ENCODE measurements at places on chromosomes 3 and 15. TPM values are rescaled to one million over a fixed set of nuclear protein-coding genes. Genes with fewer than 3 reads are reported as not detected.

Gene MINDY2
- total RNA-seq = 19.9 TPM

Gene SCAANT1
- not detected for total RNA-seq

Gene ARL13B
- total RNA-seq = 18.1 TPM

Gene SLC22A13
- total RNA-seq = 0.29 TPM

Gene RNF7
- 48.1 TPM for total RNA-seq

Gene ARRDC4
- total RNA-seq = 17.0 TPM

Gene ERICH6
- total RNA-seq = under 0.01 TPM

Gene SPTBN5
- 0.36 TPM for total RNA-seq

Gene GLDN
- total RNA-seq = 0.59 TPM

GRCh38 chr3:43584043-43584826, 37.6 kb downstream of the ANO10 start:
- no peak for DNase-seq
- peaks cover 4% of the 10 kb centered on the region for H3K4me1 ChIP-seq
- H3K27me3 ChIP-seq = no peaks in the 10 kb centered on the region
- no peaks in the 10 kb centered on the region for H3K36me3 ChIP-seq

GRCh38 chr3:128667641-128668040, 17.0 kb upstream of the RPN1 start:
- no peak for DNase-seq
- H3K36me3 ChIP-seq = no peaks in the 10 kb centered on the region
- H3K27ac ChIP-seq = no peak overlapping the region
- H3K27me3 ChIP-seq = peaks cover 7% of the 10 kb centered on the region

DNA sequence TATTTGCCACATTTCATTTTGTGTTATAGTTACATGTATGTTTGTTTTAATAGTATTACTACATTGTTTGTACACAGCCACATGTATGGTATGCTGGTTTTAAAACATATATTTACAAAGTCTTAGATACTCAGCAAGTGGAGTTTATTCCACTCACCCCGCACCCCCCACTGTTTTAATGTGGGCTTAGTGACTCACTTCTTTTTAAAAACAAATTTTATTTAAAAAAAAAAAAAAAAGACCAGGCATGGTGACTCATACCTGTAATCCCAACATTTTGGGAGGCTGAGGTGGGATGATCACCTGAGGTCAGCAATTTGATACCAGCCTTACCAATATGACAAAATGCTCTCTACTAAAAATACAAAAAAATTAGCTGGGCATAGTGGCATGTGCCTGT, 26.9 kb upstream of the TJP1 start:
- no peak overlapping the region for H3K4me3 ChIP-seq
- no peak overlapping the region for H3K27ac ChIP-seq
- DNase-seq = peak; percentile 55
- no peaks in the 10 kb centered on the region for H3K36me3 ChIP-seq

GRCh38 chr3:67017211-67017610, 19.1 kb downstream of the KBTBD8 start:
- no peaks in the 10 kb centered on the region for H3K4me1 ChIP-seq
- no peak overlapping the region for H3K4me3 ChIP-seq
- no peak overlapping the region for H3K27ac ChIP-seq
- H3K36me3 ChIP-seq = no peaks in the 10 kb centered on the region
- DNase-seq = no peak

GRCh38 chr3:130702985-130703384, 43.6 kb downstream of the PIK3R4 start:
- H3K27me3 ChIP-seq = no peaks in the 10 kb centered on the region
- peaks cover 10% of the 10 kb centered on the region for H3K36me3 ChIP-seq
- H3K4me1 ChIP-seq = peaks cover 3% of the 10 kb centered on the region
- no peak overlapping the region for H3K27ac ChIP-seq
- H3K4me3 ChIP-seq = no peak overlapping the region
- DNase-seq = no peak

GRCh38 chr3:122055215-122055614, at the start of gene CD86:
CD86 (plus strand) TSS chr3:122055362; CDS start chr3:122055490, 128 bp downstream.
- H3K36me3 ChIP-seq = no peaks in the 10 kb centered on the region
- no peaks in the 10 kb centered on the region for H3K4me1 ChIP-seq
- H3K27ac ChIP-seq = no peak within 1 kb of the TSS
- H3K4me3 ChIP-seq = no peak within 1 kb of the TSS
- peak; percentile 4 for DNase-seq
- H3K27me3 ChIP-seq = no peaks in the 10 kb centered on the region

GRCh38 chr3:45968706-45969105, 25.4 kb downstream of the CXCR6 start:
- H3K27me3 ChIP-seq = no peaks in the 10 kb centered on the region
- peaks cover 56% of the 10 kb centered on the region for H3K36me3 ChIP-seq
- H3K27ac ChIP-seq = no peak overlapping the region
- peaks cover 28% of the 10 kb centered on the region for H3K4me1 ChIP-seq

GRCh38 chr3:39133093-39133490, 20.3 kb downstream of the CSRNP1 start:
- H3K27ac ChIP-seq = no peak overlapping the region
- peaks cover 9% of the 10 kb centered on the region for H3K36me3 ChIP-seq
- DNase-seq = no peak
- H3K4me1 ChIP-seq = no peaks in the 10 kb centered on the region
- no peaks in the 10 kb centered on the region for H3K27me3 ChIP-seq

DNA sequence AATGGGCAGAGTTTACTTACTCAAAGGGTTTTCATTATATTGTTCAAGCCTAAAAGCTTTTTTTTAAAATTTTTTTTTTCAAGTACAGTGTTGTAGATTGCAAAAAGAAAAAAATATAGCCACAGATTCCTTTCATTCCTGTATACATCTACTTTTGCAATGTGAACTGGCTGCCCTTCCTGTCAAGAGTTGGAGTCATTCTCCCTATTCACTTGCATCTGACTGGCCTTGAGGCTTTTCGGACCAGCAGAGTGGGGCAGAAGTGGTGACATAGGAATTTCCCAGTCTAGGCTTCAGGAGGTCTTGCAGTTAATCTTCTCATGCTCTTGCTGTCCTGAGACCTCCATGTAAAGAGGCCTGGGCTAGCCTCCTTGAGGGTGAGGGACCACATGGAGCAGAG, 218.3 kb upstream of the CFAP20DC start:
- no peak overlapping the region for H3K27ac ChIP-seq
- no peaks in the 10 kb centered on the region for H3K27me3 ChIP-seq
- no peak overlapping the region for H3K4me3 ChIP-seq
- peaks cover 6% of the 10 kb centered on the region for H3K4me1 ChIP-seq

DNA sequence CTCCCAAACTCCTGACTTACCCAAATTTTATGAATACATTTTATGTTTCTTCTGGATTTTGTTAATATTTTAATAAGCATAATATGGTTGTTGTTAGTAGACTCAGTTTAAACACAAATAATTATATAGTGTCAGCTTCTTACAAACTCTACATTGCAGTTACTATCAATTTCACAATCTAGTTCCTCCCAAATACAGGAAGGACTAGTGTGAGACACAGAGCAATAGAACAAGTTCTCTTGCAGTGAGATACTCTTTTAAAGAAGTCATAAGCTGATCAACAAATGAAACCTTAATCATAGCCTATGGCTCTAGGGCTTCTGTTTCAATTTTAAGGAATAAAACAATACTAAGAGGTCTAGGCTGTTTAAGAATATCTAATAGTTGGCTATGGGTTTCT, 86.1 kb downstream of the SAMMSON start:
- H3K4me1 ChIP-seq = no peaks in the 10 kb centered on the region
- no peak overlapping the region for H3K4me3 ChIP-seq
- no peaks in the 10 kb centered on the region for H3K27me3 ChIP-seq
- H3K36me3 ChIP-seq = no peaks in the 10 kb centered on the region
- no peak overlapping the region for H3K27ac ChIP-seq
- no peak for DNase-seq

GRCh38 chr3:170992854-170993253, 33.7 kb downstream of the SLC2A2 start:
- no peak overlapping the region for H3K27ac ChIP-seq
- H3K4me1 ChIP-seq = peaks cover 6% of the 10 kb centered on the region
- H3K27me3 ChIP-seq = no peaks in the 10 kb centered on the region
- DNase-seq = no peak
- no peak overlapping the region for H3K4me3 ChIP-seq

GRCh38 chr3:16346413-16347081, 81.5 kb downstream of the OXNAD1 start:
- H3K4me3 ChIP-seq = no peak overlapping the region
- peaks cover 23% of the 10 kb centered on the region for H3K4me1 ChIP-seq
- H3K27ac ChIP-seq = no peak overlapping the region
- no peaks in the 10 kb centered on the region for H3K27me3 ChIP-seq
- peaks cover 11% of the 10 kb centered on the region for H3K36me3 ChIP-seq
- no peak for DNase-seq

DNA sequence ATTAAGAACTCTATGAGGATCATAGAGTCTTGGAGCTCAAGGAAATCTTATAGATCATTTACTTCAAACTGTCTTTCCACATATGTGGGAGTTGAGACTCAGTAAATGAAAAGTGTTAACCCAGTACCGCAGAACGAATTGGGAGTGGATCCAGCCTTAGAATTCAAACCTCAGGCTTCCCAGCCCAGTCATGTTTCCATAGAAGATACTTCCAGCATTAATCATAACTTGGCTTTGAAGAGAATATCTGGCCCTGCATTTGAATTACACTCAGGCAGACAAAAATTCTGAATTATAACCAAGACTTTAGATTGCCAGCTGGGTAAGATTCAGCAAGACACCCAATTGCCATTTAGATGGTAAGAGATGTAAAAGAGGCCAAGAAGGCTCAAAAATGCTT, 972.0 kb downstream of the TUSC7 start:
- no peak overlapping the region for H3K4me3 ChIP-seq
- H3K27ac ChIP-seq = peak overlapping the region; percentile 2
- no peaks in the 10 kb centered on the region for H3K36me3 ChIP-seq
- peak; percentile 11 for DNase-seq
- H3K27me3 ChIP-seq = no peaks in the 10 kb centered on the region

DNA sequence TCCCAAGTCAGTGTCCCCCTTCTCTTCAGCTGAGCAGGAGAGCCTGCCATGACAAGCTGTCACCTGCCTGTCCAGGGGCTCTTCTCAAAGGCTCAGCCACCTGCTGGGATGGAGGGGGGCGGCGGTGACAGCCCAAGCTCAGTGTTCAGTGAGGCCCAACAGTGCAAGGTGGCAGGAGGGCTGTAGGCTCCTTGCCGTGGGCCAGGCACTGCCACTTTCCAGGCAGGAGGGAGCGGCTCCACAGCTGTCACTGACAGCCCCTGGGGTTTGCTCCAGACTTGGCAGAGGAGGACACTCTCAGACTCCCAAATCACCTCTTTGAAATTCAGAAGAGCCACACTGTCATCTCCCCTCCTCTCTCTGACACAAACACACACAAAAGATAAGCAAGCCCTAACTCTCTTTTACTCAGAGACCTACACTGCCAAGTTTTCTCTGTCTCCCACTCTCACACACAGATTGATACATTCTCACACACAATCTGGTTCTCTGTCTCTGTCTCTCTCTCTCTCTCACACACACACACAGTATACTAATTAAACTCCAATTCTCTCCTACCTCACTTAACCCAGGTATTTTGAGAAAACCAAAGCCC, 443.3 kb downstream of the EPHB1 start:
- no peak overlapping the region for H3K4me3 ChIP-seq
- no peaks in the 10 kb centered on the region for H3K36me3 ChIP-seq
- no peak overlapping the region for H3K27ac ChIP-seq
- H3K4me1 ChIP-seq = no peaks in the 10 kb centered on the region
- no peaks in the 10 kb centered on the region for H3K27me3 ChIP-seq

DNA sequence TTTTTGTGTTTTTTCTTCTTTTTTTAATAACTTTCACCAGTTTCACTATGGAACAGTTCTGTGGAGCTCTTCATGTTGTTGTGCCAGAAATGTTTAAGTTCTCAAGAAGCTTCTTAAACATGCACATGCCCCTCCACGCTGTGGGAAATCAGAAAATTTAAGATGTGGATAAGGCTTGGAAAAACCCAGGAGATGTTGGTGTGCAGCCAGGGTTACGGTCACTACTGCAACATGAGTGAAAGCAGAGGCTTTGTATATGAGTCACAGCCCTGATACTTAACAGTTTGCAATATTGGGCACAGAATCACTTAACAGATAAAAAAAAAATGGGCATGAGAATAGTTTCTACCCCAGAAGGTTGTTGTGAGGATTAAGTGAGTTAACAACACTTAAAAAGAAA, 399.9 kb downstream of the LRTM1 start:
- H3K4me3 ChIP-seq = no peak overlapping the region
- H3K27ac ChIP-seq = no peak overlapping the region
- H3K36me3 ChIP-seq = no peaks in the 10 kb centered on the region
- H3K27me3 ChIP-seq = no peaks in the 10 kb centered on the region
- H3K4me1 ChIP-seq = no peaks in the 10 kb centered on the region

GRCh38 chr3:149768704-149769103, 16.4 kb upstream of the COMMD2 start:
- H3K36me3 ChIP-seq = no peaks in the 10 kb centered on the region
- H3K27ac ChIP-seq = no peak overlapping the region
- no peaks in the 10 kb centered on the region for H3K4me1 ChIP-seq
- peaks cover 18% of the 10 kb centered on the region for H3K27me3 ChIP-seq

DNA sequence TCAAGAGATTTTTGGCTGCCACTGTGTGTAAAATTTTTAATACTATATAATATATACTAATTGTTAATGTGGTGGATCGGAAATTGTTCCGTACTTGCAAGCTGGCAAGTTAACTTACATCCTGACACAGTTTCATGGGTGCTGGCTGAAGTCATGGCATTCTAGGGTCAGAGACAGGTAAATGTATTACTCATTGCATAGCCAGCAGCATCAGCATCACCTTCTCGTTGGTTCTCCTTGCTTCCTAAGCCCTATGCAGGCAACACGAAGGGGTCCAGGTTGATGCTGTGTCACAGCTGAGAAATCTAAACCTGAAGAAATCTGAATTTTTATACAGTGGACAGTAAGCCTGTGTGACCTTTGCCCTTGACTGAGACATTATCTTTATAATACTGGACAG, 162.7 kb downstream of the KLHL25 start:
- peaks cover 4% of the 10 kb centered on the region for H3K4me1 ChIP-seq
- no peak overlapping the region for H3K27ac ChIP-seq
- H3K36me3 ChIP-seq = no peaks in the 10 kb centered on the region
- no peak overlapping the region for H3K4me3 ChIP-seq

GRCh38 chr3:193868590-193868989, 267.4 kb upstream of the HES1 start:
- no peak overlapping the region for H3K27ac ChIP-seq
- no peak overlapping the region for H3K4me3 ChIP-seq
- no peaks in the 10 kb centered on the region for H3K36me3 ChIP-seq
- H3K4me1 ChIP-seq = peaks cover 22% of the 10 kb centered on the region
- no peak for DNase-seq

- no peak for DNase-seq
- H3K4me3 ChIP-seq = no peak overlapping the region
- no peak overlapping the region for H3K27ac ChIP-seq
- H3K36me3 ChIP-seq = no peaks in the 10 kb centered on the region
Observed at GRCh38 chr3:25916321-25916720, 126.4 kb downstream of the OXSM start.

- H3K4me3 ChIP-seq = no peak overlapping the region
- H3K27ac ChIP-seq = no peak overlapping the region
- DNase-seq = no peak
- peaks cover 19% of the 10 kb centered on the region for H3K27me3 ChIP-seq
- H3K36me3 ChIP-seq = no peaks in the 10 kb centered on the region
Observed at GRCh38 chr3:51800750-51801125, 21.7 kb upstream of the IQCF6 start.

GRCh38 chr3:31671976-31672375, 139.3 kb downstream of the STT3B start:
- no peaks in the 10 kb centered on the region for H3K4me1 ChIP-seq
- no peak overlapping the region for H3K27ac ChIP-seq
- H3K27me3 ChIP-seq = no peaks in the 10 kb centered on the region
- no peak for DNase-seq
- no peaks in the 10 kb centered on the region for H3K36me3 ChIP-seq
- no peak overlapping the region for H3K4me3 ChIP-seq

Data from osteoblast (primary cell).